ENCODE measurements at places on chromosomes 2 and 18.

DNA sequence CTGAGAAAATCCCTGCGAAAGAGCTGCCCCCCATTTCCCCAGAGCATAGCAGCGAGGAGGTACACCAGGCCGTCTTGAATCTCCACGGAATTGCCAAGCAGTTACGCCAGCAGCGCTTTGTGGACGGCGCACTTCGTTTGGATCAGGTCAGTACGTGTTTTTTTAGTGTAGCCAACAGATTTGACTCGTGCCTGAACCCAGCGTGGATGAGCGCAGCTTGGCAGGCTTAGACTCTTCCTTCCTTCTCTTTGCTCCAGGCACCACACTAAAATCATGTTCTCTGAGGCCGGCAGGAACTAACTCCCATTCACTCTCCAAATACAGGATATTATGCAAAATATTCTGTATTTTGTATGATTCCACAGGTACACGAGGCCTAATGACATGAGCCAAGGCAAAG lies 115.3 kb upstream of the ALPP start:
- no peak for DNase-seq

DNA sequence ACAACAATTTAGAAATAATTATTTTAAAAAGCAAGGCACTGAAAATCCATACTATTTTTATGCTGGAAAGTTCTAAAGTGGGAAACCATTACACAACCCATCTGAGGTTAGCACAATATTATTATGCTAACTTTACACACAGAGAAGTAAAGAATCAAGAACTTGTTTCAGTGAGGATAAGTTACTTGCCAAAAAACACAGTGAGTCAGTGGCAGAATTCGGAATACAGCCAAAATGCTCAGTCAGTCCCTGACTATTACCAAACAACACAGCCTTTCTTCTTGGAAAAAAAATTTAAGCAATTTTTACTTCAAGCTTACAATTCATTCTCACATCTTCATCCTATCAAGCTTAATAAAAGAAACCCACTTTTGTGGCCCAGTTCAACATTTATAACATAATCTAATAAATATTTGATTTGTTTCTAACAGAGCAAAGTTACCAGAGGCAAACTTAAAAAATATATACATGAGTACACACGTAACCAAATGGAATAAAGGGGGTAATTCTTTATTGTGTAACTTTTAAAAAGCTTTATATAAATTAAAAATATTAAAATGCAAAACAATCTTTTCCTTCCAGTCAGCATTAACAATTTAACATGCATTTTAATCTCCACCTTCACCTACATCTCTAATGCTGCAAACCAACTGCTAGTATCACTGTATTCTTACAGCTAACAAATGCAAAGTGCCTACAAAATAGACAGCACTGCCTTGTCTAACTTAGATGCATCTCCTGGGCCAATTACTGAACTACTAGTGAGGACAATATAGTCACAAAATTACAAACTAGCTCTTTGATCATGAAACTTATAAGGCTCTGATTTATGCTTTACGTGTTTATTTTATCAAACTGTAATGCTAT lies 55.2 kb downstream of the CCDC88A start:
- DNase-seq: peak; percentile 90

DNA sequence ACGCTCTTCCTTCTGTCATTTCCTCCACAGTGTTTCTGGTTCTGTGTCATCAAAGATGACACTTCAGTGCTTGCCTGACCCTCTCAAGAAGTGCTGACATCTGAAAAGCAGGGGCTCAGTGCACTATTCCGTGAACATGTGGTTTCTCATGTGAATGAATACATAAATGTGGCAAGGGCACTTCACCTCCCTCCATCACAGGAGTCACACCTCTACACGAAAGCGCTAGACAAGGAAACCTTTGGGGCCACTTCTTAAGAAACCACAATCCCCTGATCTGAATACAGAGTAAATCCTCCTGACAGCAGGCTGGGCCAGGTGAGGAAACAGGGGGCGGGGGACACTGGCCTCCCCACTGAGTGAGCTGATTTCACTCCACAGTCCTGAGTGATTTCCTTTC lies 145.8 kb upstream of the ACAA2 start:
- no peak for DNase-seq

GRCh38 chr2:178247250-178247649 lies 52.9 kb downstream of the OSBPL6 start:
- DNase-seq: no peak

- DNase-seq: no peak
These were observed 18.6 kb downstream of the DGKD start for GRCh38 chr2:233372855-233373254.

DNA sequence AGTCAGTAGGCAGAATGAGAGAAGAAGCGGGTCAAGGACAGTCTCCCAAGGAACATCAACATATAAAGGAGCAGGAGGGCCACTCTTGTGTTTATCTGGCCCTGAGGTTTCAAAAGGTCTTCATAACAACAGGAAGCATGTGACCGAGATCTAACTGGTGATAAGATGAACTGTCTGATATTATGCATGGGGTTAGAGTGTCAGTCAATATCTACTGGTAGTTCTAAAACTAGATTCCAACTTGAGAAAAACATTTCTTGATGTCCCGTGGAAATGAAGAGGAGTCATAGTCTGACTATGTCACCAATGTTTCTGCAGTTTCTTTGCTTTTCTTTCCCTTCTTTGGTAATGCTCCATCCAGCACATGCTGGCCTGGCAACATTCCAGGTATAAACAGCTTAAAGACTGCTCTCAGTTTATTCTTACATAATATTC lies 77.5 kb upstream of the ITPRID2 start:
- no peak for DNase-seq
